Naive thymus-derived CD4-positive, alpha-beta T cell (primary cell): ENCODE measurements at places on chromosomes 3 and 15. TPM values are rescaled to one million over a fixed set of nuclear protein-coding genes. Genes with fewer than 3 reads are reported as not detected.

TLR9 gene
- 2.5 TPM for total RNA-seq

GRCh38 chr3:134652409-134652831 lies 1.6 kb upstream of the KY start:
- no peaks in the 10 kb centered on the region for H3K36me3 ChIP-seq
- H3K27ac ChIP-seq, result no peak overlapping the region
- no peak for DNase-seq
- H3K4me3 ChIP-seq, result no peak overlapping the region
- no peaks in the 10 kb centered on the region for H3K27me3 ChIP-seq

RASGRP1 gene
- total RNA-seq, result 101 TPM

DNA sequence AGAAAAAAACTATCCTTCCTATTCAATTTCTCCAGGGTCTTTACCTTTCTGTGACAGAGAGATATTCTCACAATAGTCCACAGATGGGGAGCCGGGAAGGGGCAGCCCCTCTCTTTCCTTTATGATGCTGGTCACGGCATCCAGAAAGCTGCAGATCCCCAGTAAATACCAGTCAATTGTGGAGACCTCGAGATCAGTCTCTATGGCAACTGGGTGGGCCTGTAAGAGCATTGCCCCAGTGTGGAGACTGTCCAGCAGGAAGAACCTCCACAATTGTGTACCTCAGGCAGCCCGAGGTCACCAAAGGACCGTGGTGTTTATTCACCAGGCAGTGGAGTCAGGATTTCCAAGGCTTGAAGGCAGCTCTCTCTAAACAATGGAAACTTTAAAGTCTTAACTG lies 291.2 kb downstream of the NTRK3 start:
- no peak overlapping the region for H3K4me3 ChIP-seq
- H3K36me3 ChIP-seq, result no peaks in the 10 kb centered on the region
- no peaks in the 10 kb centered on the region for H3K27me3 ChIP-seq
- no peaks in the 10 kb centered on the region for H3K4me1 ChIP-seq
- H3K27ac ChIP-seq, result no peak overlapping the region

DNA sequence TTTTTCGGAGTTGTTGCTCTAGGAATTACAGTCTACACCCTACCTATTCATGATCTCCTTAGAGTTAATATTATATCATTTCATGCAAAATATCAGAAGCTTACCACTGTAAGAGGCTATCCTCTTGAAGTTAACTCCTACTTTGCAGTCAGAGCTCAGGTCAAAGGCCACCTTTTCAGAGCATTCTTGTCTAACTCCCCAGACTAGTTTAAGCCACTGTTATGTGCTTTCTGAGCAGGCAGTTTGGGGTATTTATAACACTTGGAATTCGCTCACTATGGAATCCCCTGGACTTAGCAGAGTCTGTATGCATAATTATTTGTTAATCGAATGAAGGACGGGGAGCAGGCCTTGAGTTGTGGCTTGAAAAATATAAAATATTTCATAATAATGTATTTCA lies 21.7 kb downstream of the MED12L start:
- no peak overlapping the region for H3K27ac ChIP-seq
- H3K4me1 ChIP-seq, result no peaks in the 10 kb centered on the region
- H3K4me3 ChIP-seq, result no peak overlapping the region
- H3K27me3 ChIP-seq, result no peaks in the 10 kb centered on the region
- DNase-seq, result no peak

DNA sequence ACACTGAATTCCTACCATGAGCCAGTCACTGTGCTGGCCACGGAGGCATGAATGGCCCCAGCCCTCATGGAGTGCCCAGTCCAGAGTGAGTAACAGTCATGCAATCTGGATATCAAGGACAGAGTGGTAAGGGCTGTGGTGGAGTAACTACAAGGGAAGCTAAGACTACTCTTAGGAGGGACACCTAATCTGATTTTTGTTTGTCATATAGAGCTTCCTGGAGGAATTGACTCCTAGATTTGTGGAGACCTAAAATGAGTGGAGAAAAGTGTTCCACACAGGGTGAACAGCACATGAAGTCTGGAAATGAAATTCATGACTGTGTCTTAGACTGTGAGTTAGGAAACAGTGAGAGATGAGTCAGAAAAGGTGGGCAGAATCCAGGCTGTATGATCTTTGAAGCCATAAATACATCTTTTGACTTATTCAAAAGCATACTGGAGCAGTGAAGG lies 219.9 kb downstream of the NFKBIZ start:
- H3K36me3 ChIP-seq, result no peaks in the 10 kb centered on the region
- no peaks in the 10 kb centered on the region for H3K27me3 ChIP-seq
- DNase-seq, result no peak
- peaks cover under 1% of the 10 kb centered on the region for H3K4me1 ChIP-seq
- no peak overlapping the region for H3K27ac ChIP-seq
- H3K4me3 ChIP-seq, result no peak overlapping the region

DNA sequence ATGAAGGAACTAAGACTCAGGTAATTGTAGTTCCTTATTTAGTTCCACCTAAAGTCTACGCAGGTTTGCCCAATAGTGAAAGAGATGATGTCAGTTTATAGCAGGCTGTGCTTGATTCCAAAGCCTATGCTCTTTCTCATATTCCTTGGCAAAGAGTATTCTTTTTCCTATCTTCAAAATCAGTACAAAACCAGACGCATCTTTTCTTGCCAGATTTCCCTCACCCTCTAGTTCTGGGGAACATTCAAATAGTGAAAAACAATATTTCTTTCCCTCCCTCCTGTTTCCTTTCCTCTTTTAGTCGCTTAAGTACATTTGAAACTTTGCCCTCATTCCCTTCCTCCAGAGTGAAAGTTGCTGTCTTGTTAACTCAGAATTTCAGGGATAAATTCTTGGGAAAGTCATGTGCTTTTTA lies 134.6 kb upstream of the PDZRN3 start:
- H3K27me3 ChIP-seq, result no peaks in the 10 kb centered on the region
- no peaks in the 10 kb centered on the region for H3K36me3 ChIP-seq

DNA sequence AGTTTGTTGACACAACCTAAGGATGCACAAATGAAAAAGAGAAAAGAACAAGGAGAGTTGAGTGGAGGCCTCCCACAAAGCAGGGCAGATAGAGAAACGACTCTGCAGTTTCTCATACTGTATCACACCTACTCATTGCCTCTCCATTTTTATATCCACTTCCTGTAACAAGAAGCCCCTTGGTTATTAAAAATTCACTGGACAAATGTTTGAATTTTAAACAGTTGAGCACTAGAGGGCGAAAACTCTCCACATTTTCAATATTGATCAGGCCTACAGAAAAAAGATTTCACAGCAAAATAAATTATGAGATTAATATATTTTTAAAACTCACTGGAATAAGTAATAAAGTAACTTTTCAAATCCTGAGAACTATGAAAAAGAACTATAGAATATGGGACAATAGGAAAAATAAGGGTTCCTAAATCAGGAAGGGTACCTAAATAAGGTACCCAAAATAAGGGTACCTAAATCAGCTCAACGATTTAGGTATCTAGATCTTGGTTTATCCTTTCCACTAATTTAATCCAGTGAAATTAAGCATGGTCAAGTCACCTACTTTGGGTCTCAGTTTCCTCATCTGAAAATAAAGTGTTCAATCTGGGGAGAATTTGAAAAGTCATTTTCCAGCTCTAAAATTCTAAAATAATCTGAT lies 47.0 kb upstream of the PPIB start:
- H3K36me3 ChIP-seq, result peaks cover 19% of the 10 kb centered on the region
- no peak overlapping the region for H3K27ac ChIP-seq
- no peak overlapping the region for H3K4me3 ChIP-seq
- H3K4me1 ChIP-seq, result no peaks in the 10 kb centered on the region
- peak; percentile 0 for DNase-seq
- no peaks in the 10 kb centered on the region for H3K27me3 ChIP-seq

LPCAT4 gene
- total RNA-seq, result 63.4 TPM

DNA sequence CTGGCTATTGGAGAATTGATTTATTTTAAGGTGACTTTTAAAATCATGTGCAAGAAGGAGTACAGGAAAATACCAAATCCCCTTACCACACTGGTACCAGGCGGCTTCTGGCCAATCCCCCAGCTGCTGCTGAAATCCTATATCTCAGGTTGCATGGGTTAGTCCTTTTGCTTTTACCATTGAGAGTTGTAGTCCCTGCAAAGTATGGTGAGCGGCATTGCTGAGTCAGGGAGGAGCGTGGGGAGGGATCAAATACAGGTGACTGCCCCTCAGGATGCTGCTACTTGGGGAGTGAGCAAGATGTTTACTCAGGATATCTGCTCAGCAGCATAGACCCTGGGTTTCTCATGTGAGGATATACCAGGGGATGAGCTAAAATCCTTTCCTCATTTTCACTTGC lies 131.9 kb upstream of the STAC start:
- H3K4me3 ChIP-seq, result no peak overlapping the region
- DNase-seq, result no peak
- no peaks in the 10 kb centered on the region for H3K4me1 ChIP-seq
- H3K27ac ChIP-seq, result no peak overlapping the region
- H3K36me3 ChIP-seq, result no peaks in the 10 kb centered on the region
- H3K27me3 ChIP-seq, result no peaks in the 10 kb centered on the region

GRCh38 chr3:123126653-123127052 lies 59.8 kb downstream of the PDIA5 start:
- no peaks in the 10 kb centered on the region for H3K4me1 ChIP-seq
- H3K36me3 ChIP-seq, result peaks cover 5% of the 10 kb centered on the region
- DNase-seq, result no peak
- H3K27ac ChIP-seq, result no peak overlapping the region

GRCh38 chr3:9399337-9399703 lies 1.9 kb downstream of the SETD5 start:
- no peak for DNase-seq
- peak overlapping the region; percentile 92 for H3K27ac ChIP-seq
- peak overlapping the region; percentile 88 for H3K4me3 ChIP-seq

GRCh38 chr3:156161172-156161571 lies 40.8 kb downstream of the KCNAB1 start:
- DNase-seq, result no peak
- peak overlapping the region; percentile 24 for H3K4me3 ChIP-seq
- peaks cover 6% of the 10 kb centered on the region for H3K4me1 ChIP-seq
- H3K27ac ChIP-seq, result no peak overlapping the region

DNA sequence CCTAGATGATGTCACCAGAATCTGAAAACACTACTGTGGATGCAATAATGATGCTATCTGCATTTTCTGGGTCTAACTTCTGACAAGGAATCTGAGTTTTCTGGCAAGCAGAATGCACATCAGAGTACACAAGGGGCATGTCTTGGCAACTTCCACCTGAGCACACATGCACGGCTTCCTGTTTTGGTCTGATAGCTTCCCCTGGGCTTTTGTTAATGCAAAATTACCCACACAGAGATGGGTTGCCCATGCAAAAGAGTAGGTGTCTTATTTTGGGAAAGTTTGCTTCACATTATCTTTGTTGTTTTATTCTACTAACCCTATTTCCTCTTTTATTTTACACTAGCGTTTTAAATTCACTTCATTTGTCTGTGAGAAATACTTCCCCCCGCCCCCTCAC lies 74.2 kb upstream of the SATB1 start:
- peak overlapping the region; percentile 6 for H3K27ac ChIP-seq
- H3K36me3 ChIP-seq, result no peaks in the 10 kb centered on the region
- peaks cover 30% of the 10 kb centered on the region for H3K4me1 ChIP-seq
- peak; percentile 30 for DNase-seq
- H3K4me3 ChIP-seq, result no peak overlapping the region

GRM2 gene
- 1.3 and 2.2 TPM in 2 replicates for total RNA-seq

HDC gene
- total RNA-seq, result 0.19 and 0.23 TPM in 2 replicates

- H3K36me3 ChIP-seq, result no peaks in the 10 kb centered on the region
- peak overlapping the region; percentile 37 for H3K4me3 ChIP-seq
- H3K4me1 ChIP-seq, result peaks cover 5% of the 10 kb centered on the region
- no peaks in the 10 kb centered on the region for H3K27me3 ChIP-seq
- peak; percentile 74 for DNase-seq
- no peak overlapping the region for H3K27ac ChIP-seq
Observed at GRCh38 chr15:50876989-50877360, 31.5 kb upstream of the AP4E1 start.

ROPN1 gene
- total RNA-seq, result not detected

DNA sequence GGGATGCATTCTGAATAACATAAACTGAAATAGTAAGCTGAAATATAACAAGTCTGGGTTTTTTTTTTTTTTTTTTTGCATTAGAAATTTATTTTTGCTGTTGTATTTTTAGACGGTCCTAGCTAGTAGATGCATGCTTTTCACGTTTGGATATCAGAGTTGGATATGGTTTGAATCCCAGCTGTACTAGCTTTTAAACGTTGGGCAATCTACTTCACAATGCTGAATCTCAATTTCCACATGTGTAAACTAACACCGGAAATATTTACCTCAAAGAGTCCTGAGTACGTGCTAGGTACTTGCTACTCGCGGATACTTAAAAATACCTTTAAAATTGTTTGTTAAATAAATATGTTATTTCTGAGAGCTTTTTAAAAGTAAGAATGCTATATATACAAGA lies 139.8 kb downstream of the BBX start:
- DNase-seq, result no peak
- no peaks in the 10 kb centered on the region for H3K36me3 ChIP-seq
- no peak overlapping the region for H3K27ac ChIP-seq

GRCh38 chr3:42667523-42668412 lies 14.3 kb downstream of the ZBTB47 start:
- no peak overlapping the region for H3K27ac ChIP-seq
- H3K4me3 ChIP-seq, result no peak overlapping the region
- DNase-seq, result no peak

DNA sequence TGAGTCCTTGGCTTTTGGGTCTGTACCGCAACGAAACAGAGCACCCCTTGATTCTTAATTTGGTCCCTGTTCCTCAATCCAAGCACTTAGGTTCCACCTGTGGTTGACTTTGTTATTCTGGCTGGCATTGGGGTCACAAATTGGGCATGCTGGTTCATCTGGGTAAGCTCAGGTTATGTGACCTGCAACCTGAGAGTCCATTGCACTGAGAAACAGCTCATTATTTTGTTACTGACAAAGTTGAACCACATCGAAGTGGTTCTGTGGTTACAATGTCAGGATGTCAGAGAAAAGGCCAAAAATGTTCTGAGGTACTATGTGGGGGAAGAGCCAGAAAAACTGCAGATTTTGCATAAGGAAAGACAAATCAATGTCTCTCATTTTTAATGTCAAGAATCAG lies 74.2 kb downstream of the ZNF621 start:
- no peak for DNase-seq
- H3K27ac ChIP-seq, result no peak overlapping the region
- no peaks in the 10 kb centered on the region for H3K36me3 ChIP-seq
- H3K4me1 ChIP-seq, result no peaks in the 10 kb centered on the region
- H3K4me3 ChIP-seq, result no peak overlapping the region

DNA sequence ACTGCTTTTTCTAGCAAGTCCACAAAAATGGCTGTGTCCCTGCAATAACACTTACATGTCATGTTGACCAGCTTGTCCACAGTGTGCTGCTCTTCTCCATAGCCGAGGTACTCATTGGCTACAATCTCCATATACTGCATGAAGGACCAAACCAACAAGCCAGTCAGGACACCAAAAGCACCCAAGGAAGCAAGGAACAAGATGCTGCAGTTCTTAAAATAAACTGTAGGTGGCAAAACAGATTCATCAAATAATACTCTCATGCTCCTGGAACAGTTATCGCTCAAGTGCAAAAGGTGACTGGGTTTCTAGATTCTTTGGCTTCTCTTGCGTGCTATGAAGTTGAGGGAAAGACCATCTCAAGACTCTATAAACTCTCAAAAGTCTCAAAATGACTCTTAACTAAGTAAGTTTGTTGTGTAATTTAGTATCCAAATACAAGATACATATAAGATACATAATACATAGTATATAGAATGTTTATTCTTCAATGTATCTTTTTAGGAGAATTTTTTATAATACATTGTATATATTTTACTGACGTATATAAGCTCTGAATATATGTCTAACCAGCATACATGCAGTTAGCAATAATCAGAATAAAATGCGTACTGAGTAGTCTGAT lies 57.0 kb downstream of the NEK10 start:
- no peaks in the 10 kb centered on the region for H3K36me3 ChIP-seq
- peak; percentile 22 for DNase-seq
- no peak overlapping the region for H3K27ac ChIP-seq
- H3K4me1 ChIP-seq, result no peaks in the 10 kb centered on the region

GRCh38 chr3:43865887-43866528 lies 175.3 kb downstream of the ABHD5 start:
- no peaks in the 10 kb centered on the region for H3K4me1 ChIP-seq
- H3K4me3 ChIP-seq, result no peak overlapping the region
- no peak overlapping the region for H3K27ac ChIP-seq
